SIG-M5 (cell line): ENCODE measurements at places on chromosomes 2 and 18.

- DNase-seq: no peak
Measured at GRCh38 chr2:183179156-183179555, 54.9 kb downstream of the NUP35 start.

DNA sequence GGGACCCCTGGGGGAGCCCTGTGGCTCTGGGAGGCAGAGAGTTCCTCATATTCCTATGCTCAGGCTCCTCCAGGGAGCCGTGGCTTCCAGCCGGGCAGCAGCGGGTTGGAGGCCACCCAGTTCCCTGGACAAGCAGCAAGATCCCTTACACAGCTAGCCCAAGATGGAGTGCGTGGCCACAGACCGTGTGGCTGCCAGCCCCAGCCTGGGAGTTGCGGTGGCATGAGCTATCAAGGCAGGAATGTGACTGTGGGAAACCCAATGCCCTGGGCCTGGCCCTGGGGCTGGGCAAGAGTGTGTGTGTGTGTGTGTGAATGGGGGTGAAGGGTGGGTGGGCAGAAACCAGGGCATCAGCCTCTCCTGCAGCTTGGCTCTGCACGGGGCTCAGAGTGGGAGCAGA, 130.5 kb downstream of the DYSF start:
- DNase-seq: no peak

DNA sequence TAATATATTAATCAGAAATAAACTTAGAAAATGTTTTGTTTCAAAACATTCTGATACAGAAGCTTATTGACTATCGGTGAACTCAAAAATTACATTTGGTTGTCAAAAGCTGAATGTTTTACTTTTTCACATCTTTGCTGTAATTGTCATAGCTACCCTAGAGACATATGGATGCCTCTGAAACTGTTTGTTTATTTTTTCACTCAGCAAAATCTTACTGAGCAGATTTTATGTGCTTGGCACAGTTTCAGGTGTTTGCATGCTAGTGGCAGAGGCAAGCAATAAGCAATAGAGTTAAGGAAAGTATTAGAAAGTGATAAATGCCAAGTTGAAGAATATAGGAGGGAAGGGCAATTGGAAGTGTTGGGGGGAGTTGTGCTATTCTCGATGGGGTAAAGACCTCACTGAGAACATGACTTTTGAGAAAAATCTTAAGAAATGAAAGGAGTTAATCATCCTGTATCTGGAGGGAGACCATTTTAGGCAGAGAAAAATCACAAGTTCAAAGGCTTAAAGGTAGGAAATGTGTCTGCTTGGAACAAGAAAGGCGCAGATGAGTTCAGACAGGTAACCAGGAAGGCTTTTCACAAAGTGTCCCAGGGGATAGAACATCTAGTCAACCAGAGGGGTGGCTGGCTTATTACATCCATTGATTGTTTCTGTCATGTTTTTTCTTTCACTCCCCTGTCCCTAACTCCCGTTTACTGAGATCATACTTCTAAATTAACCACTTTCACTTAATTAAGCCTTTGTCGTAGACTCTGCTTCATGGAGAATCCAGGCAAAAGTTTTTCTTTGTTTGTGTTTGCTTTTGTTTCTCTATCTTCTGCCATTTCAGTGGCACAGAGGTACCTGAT, 27.2 kb upstream of the COBLL1 start:
- DNase-seq: no peak

DNA sequence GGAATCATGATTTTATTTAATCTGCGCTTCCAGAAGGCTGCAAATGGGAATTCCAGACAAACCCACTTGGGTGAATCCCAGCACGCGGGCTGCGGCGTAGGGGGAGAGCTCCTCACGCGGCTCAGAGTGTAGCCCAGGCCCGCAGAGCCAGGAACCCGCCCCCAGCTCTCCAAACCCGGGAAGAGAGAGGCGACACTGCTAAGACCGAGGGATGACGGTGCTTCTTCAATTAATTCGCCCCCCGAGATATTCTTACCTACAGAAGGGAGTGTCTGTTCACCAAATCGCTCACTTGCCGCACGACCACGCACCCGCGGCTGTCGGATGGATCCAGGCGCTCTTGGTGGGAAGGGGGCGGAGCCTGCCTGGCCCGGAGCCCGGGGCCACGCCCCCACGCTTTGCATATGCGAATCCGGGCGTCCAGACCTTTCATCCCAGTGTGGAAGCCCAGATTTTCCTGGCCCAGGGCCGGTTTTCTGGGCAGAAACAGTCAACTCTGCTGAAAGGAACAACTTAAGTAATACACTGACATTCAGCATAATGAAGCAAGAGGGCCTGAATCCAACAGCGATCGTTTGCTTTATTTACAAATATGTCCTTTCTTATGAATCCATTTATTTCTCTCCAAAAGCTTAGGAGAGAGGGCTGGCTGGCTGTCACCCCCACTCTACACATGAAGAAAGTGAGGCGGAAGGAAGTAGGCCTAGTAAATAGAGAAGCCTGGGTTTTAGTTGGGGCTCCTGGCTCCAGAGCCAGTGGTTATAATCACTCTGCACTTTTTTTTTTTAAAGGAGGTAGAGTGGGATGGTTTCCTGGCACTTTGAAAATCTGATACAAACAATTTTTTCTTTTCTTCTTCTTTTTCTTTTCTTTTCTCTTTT, at the start of gene SLC19A3:
TSS of gene SLC19A3 (minus strand) at position 342 of the 881 bp plus-strand sequence. CDS start 15,710 bp downstream, outside the sequence.
- no peak for DNase-seq

GRCh38 chr2:230614913-230615332, 97.7 kb upstream of the CAB39 start:
- no peak for DNase-seq
